Esophagus mucosa (tissue), 1 donor: ENCODE measurements at places on chromosomes 12 and 14. TPM values are rescaled to one million over a fixed set of nuclear protein-coding genes. Genes with fewer than 3 reads are reported as not detected.

DNA sequence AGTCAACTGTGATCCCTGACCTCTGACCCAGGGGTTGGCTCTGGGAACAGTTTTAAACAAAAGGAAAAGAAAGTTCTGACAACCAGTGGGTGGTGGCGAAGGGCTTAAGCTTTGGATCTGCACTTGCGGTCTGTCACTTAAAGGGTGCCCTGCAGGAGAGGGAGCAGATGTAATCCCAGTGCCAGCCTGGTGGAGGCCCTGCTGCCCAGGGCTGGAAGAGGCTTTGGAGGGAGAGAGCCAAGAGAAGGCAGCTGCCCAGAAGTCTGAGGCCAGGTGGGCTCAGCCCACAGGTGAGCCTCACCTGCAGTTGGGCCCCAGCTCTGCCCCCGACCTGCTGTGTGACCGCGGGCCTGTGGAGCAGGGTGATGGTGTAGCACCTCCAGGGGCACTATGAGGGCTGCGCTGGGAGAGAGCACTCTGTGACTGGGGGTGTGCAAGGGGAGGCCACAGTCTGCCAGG is 19.1 kb downstream of the SH2B3 start:
- ATAC-seq: no peak

DNA sequence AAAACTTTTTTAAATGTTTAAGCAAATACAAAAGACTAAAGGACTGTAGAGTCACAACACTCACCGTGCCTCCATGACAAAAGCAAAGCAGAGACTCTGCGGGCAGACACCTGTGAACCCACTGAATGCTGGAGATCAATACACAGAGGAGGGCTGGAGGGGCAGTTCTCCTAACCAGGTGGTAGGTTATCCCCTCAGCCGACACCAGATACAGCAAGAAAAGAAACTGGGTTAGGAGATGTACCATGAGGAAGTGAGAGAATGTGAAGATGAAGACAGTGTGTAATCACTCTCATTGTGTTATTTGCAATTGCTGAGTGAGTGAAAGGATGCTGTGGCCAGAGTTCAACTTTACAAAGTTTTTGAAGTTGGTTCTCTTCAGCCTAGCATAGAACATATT is 480.3 kb downstream of the BCL11B start:
- no peak for ATAC-seq

GRCh38 chr14:74563233-74563585 is 48.8 kb downstream of the LTBP2 start:
- ATAC-seq: no peak

GRCh38 chr14:74459289-74459946 is 33.4 kb upstream of the SYNDIG1L start:
- peak; percentile 69 for ATAC-seq

- no peak for ATAC-seq
Measured at GRCh38 chr14:105146181-105146975, 22.2 kb downstream of the JAG2 start.

GRCh38 chr14:97393244-97393643 is 596.1 kb downstream of the VRK1 start:
- no peak for ATAC-seq

DNA sequence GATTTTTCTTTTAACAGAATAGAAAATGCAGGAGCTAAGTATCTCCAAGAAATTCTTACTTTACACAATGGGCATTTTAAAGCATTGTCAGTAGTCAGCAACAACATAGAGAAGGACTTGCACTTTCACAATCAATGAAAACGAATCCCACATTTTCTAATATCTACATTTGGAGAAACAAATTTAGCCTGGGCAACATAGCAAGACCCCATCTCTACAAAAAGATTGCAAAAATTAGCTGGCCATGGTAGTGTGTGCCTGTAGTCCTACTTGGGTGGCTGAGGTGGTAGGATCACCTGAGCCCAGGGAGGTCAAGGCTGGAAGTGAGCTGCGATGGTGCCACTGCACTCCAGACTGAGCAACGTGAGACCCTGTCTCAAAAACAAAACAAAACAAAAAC is 30.6 kb upstream of the C2CD5 start:
- no peak for ATAC-seq

- ATAC-seq: no peak
Measured at GRCh38 chr14:51424561-51425251, 184.7 kb downstream of the TMX1 start.

The SLC35F4 gene
- not detected for total RNA-seq

The ERP27 gene
- 4.5 TPM for total RNA-seq

The PGF gene
- 4.1 TPM for total RNA-seq
